Suprapubic skin (tissue), 4 donors: ENCODE measurements at places on chromosomes 16 and 17. TPM values are rescaled to one million over a fixed set of nuclear protein-coding genes. Genes with fewer than 3 reads are reported as not detected.
A peak's percentile ranks its signal among the peaks of the same experiment; 100 is the strongest.

ABCC3 gene
- 113 TPM for total RNA-seq

CD300LG gene
- total RNA-seq, result 11.9 TPM

FBXW10 gene
- total RNA-seq, result not detected

LRRC37A gene
- total RNA-seq, result 6.0 TPM

TSPOAP1 gene
- 15.4 TPM for total RNA-seq

MFSD6L gene
- 0.34 TPM for total RNA-seq

CAVIN1 gene
- 153 TPM for total RNA-seq

TBC1D3D gene
- not detected for total RNA-seq

GPS2 gene
- 77.4 TPM for total RNA-seq

DNA sequence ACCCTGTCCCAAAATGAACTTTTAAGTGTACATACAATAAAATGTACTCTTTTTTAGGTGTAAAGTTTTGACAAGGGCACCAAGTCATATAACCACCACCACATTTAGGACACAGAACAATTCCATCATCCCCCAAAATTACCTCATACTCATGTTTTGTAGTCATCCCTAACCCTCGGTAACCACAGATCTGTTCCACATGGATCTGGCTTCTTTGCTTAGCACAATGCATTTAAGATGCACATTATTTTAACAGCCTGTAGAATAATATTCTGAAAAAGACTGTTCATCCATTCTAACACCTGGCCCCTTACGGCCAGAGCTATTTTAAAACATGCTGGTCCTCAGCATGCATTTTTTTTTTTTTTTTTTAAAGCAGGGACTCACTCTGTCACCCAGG is 25.2 kb upstream of the CFAP20 start:
- H3K36me3 ChIP-seq, result peaks cover 9% of the 10 kb centered on the region
- H3K27me3 ChIP-seq, result no peaks in the 10 kb centered on the region
- DNase-seq, result no peak

DNA sequence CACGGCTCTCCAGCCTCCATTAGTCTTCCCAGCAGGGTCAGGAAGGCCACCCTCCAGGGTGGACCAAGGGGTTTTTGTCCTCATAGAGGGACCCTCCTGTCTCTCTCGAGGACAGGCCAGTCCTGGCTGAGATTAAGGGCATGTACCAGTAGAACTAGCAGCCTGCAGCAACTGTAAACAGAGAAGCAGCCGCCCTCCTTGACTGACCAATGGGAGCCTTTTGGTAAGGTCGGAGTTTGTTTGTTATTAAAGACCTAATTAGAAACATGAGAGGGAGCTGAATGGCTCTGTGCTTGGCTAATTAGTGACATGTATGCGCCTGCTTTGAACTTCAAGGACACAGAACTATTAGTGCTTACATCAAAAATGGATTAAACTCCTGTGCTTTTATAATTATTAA is 80.0 kb downstream of the CCDC182 start:
- H3K36me3 ChIP-seq, result no peaks in the 10 kb centered on the region
- peaks cover 32% of the 10 kb centered on the region for H3K4me1 ChIP-seq
- H3K27ac ChIP-seq, result peak overlapping the region; percentile 18
- H3K4me3 ChIP-seq, result no peak overlapping the region
- no peaks in the 10 kb centered on the region for H3K27me3 ChIP-seq

DNA sequence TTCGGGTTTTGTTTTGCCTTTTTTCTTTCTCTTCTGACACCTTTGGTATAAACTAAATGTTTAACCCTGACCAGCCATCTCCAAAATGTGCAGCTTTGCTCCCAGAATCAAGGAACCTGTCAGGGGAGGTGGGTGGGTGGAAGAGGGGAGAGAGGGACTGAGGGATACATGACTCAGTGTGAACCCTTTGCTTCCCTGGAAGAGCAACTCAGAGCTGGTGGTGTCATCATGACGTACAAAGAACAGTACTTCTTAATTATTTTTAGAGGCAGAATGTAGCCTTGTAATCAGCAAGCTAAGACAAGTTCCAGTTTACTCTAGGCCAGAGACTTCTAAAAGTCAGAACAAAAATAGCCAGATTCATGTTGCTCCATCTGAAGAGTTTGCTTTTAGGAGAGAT is 119.6 kb upstream of the HAS3 start:
- DNase-seq, result no peak
- H3K4me1 ChIP-seq, result no peaks in the 10 kb centered on the region
- H3K4me3 ChIP-seq, result no peak overlapping the region
- H3K27me3 ChIP-seq, result no peaks in the 10 kb centered on the region

DNA sequence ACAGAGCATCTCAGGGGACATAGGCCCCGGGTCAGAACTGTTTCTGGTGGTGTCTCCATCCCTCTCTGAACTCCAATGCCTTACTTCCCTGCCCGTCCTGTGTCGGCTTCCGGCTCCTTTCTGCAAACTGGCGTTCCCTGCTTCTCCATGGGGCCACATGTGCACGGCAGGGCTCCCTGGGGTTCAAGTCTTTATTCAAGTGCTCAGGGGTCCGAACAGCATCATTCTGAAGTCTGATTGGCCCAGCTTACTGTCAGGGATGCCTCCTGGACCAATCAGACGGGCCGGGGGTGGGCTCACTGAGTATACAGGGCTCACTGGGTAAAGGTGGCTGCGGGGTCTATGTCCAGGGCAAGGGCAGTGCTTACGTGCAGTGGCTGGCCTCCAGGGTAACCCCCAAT is 17.1 kb downstream of the C16orf82 start:
- H3K4me1 ChIP-seq, result no peaks in the 10 kb centered on the region
- peaks cover 33% of the 10 kb centered on the region for H3K27me3 ChIP-seq
- H3K27ac ChIP-seq, result no peak overlapping the region
- no peak for DNase-seq
- H3K4me3 ChIP-seq, result no peak overlapping the region

- H3K4me3 ChIP-seq, result no peak overlapping the region
- no peaks in the 10 kb centered on the region for H3K36me3 ChIP-seq
- H3K27me3 ChIP-seq, result peaks cover 10% of the 10 kb centered on the region
- peaks cover 44% of the 10 kb centered on the region for H3K4me1 ChIP-seq
These were observed 55.1 kb upstream of the CCL2 start for GRCh38 chr17:34199932-34200534.

DNA sequence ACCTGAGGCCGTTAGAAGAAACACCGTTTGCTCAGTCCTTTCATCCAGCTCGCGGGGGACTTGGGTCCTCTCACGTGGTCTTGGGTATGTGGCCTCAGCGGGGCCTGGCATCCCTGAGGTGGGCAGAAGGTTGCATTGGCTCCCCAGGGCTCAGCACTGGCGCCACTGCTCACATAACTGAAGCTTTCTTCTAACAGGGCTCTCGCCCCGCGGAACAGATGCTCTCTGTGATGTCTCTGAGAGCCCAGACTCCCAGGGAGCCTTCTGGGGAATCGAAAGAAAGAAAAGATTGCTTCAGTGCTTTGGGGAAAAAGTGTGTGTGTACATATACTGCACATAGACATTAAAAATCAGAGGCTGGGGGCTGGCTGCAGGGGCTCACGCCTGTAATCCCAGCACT is 10.1 kb downstream of the MGRN1 start:
- H3K27me3 ChIP-seq, result no peaks in the 10 kb centered on the region
- DNase-seq, result no peak
- no peak overlapping the region for H3K27ac ChIP-seq
- peaks cover 13% of the 10 kb centered on the region for H3K4me1 ChIP-seq
- H3K4me3 ChIP-seq, result no peak overlapping the region
- peaks cover 7% of the 10 kb centered on the region for H3K36me3 ChIP-seq

DNA sequence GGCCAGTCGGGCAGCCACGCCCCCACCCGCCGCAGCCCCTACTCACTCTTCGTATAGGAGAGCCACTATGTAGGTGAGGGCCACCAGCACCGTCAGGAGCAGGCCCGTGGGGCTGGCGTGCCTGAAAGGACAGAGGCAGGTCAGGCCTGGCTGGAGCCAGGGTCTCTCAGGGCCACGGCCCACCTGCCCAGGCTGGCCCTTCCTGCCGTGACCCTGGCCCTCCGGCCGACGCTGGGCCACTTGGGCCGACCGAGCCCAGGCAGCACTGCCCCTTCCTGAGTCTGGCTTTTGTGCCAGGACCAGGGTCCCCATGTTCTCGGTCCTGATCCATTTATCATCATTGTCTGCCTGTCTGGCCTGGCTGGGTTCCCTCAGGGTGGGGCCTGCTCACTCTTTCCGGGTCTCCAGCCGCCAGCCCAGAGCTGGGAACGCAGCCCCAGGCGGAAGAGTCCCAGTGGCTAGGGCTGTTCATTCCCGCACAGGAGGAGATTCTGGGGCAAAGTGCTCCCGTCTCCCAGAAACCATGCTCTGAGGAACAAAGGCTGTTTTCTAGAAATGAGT is 10.1 kb upstream of the RASD1 start:
- H3K27ac ChIP-seq, result no peak overlapping the region
- no peak overlapping the region for H3K4me3 ChIP-seq
- peaks cover 6% of the 10 kb centered on the region for H3K36me3 ChIP-seq
- H3K27me3 ChIP-seq, result no peaks in the 10 kb centered on the region
- no peak for DNase-seq

DNA sequence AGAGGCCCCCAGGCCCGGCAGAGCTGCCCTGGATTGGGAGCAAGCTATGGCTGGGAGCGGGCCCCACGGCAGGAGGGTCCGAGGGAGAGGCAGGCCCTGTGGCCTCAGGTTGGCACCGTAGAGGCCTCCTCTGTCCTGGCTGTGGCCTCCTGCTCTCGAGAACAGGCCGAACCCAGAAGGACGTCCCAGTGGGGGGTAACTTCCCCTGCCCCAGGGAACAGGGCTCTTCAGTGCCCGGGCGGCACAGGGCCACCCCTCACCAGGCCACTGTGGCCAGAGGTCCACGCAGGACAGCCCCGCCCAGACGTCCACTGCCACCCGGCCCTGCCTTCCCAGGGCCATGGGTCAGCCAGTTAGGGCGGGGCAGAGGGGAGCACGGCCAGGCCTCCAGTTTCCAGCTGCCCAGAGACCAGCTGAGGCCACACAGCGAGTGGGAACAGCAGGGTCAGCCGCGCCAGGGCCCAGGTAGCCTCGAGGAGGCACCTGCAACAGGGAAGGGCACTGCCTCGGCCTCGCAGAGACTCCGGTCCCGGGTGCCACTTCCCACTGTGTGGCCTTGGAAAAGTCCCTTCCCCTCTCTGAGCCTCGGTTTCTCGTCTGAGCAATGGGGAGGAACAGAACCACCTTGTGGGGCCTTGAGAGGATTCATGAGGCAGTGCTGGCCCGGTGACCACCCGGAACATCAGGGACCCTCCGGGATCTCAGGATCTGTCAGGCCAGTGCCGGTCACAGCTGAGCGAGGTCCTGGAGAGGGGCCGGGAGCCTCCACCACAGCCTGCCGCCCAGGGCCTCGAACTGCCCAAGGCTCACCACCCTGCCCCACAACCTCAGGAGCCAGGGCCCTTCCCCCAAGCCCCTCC is 32.0 kb downstream of the ZNF469 start:
- no peak overlapping the region for H3K4me3 ChIP-seq
- DNase-seq, result no peak
- H3K4me1 ChIP-seq, result peaks cover 2% of the 10 kb centered on the region
- peaks cover 3% of the 10 kb centered on the region for H3K27me3 ChIP-seq

DNA sequence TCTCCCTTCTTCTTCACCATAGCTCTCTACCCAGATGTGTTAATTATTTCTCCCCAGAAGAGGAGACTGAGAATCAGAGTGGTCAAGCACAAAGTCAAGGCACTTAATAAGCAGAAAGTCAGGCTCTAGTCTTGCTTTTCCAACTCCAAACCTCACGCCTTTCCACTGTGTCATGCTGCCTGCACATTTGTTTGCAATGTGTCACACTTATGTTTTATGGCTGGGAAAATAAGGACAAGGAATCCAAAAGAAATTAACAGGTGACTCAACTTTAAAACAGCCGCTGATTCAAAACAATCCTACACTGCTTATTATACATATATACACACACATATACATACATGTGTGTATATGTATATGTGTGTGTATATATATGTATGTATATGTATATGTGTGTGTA is 255.7 kb upstream of the DYNLRB2 start:
- DNase-seq, result no peak
- no peaks in the 10 kb centered on the region for H3K36me3 ChIP-seq
- H3K4me3 ChIP-seq, result no peak overlapping the region
- no peaks in the 10 kb centered on the region for H3K27me3 ChIP-seq
- H3K27ac ChIP-seq, result no peak overlapping the region

DNA sequence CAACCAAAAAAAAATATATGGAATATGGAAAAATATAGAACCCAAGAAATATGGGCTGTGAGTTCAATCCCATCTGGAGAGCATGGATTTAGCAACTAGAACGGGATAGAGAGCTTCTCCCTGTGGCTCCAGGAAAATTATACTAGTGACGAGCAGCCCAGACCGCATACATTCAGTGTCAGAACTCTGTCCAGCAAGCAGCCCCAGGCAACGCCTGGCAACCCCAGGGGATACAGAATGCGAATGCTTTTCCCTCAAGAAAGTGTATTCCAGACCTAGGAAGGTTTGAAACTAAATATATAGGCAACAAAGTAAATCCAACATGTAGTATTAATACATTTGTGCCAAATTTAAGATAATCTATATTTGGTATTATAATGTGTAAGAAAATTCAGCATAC is 13.5 kb upstream of the ASGR2 start:
- peaks cover 7% of the 10 kb centered on the region for H3K27me3 ChIP-seq
- no peaks in the 10 kb centered on the region for H3K36me3 ChIP-seq
- no peak overlapping the region for H3K4me3 ChIP-seq
- no peak overlapping the region for H3K27ac ChIP-seq

GRCh38 chr17:44256671-44257070 is 11.3 kb downstream of the SLC4A1 start:
- H3K4me1 ChIP-seq, result no peaks in the 10 kb centered on the region
- no peak for DNase-seq
- H3K27me3 ChIP-seq, result no peaks in the 10 kb centered on the region
- no peak overlapping the region for H3K27ac ChIP-seq

GRCh38 chr17:8913879-8914278 is 46.4 kb upstream of the PIK3R6 start:
- H3K27ac ChIP-seq, result no peak overlapping the region
- H3K27me3 ChIP-seq, result peaks cover 20% of the 10 kb centered on the region
- no peak overlapping the region for H3K4me3 ChIP-seq
- no peak for DNase-seq
- H3K4me1 ChIP-seq, result no peaks in the 10 kb centered on the region

DNA sequence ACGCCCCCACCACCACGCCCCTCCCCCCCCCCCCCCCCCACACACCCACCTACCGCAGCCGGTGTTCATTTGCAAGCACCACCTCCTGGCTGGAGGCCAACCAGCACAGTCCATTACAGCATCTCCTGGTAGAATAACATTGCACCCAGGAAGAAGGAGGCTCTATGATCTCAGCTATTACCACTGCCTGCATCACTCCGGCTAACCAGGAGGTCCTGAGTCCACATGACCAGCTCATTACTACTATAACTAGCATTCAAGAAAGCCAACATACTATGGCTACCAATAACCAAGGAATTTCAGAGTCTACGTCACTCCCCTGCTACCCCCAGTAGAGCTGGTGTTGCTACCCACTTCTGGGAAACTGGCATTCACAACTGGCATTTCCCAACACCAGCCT is 81.1 kb upstream of the ALOX12 start:
- no peaks in the 10 kb centered on the region for H3K27me3 ChIP-seq
- no peak for DNase-seq
- no peak overlapping the region for H3K4me3 ChIP-seq
- H3K27ac ChIP-seq, result no peak overlapping the region

GRCh38 chr17:55072898-55073297 is 104.3 kb downstream of the STXBP4 start:
- peaks cover 3% of the 10 kb centered on the region for H3K4me1 ChIP-seq
- no peak overlapping the region for H3K4me3 ChIP-seq
- H3K36me3 ChIP-seq, result peaks cover 3% of the 10 kb centered on the region
- no peaks in the 10 kb centered on the region for H3K27me3 ChIP-seq
- H3K27ac ChIP-seq, result no peak overlapping the region
